Stimulated activated CD8-positive, alpha-beta memory T cell treated with anti-CD3 and anti-CD28 coated beads, Interleukin-7, amount 100 ng/mL, for 4 hours (primary cell): ENCODE measurements at places on chromosomes 3 and 15.

GRCh38 chr3:74267131-74267530 is 347.3 kb downstream of the CNTN3 start:
- no peak for DNase-seq

DNA sequence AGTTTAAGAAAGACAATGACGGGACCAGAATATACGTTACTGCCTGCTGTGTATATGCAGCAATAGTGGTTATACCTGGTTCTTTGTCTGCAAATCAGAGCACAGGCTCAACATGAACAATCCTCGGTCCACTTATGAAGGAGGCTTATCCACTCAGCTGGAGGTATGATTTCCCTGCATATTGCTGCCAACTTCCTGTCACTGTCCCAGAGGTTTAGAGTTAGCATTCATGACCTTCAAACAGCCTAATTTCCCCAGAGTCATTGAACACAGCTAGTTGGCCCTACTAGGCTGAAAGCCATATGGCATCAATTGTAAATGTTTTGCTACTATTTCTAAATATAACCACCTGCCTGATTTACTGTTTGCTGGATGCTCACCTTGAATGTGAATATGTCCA is 224.9 kb upstream of the ZNF717 start:
- DNase-seq: no peak

GRCh38 chr3:113259196-113259595 is 47.8 kb downstream of the BOC start:
- no peak for DNase-seq

DNA sequence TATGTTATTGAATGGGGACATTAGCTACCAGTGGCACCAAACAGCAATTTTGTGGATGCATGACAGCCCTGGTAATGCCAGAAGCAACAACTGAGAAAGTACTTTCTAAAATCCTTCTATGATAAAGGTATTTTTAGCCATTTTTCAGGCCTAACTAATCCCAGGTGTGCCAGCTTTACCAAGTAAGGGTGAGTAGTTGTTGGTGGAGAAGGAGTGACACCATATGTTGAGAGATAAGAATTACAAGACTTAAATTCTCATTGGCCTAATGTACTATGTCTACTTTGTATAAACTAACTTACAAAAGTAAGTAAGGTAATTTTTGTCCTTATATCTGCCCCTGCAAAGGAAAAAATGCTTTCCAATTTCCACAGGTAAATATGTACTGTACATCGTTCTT is 4.1 kb upstream of the COX17 start:
- no peak for DNase-seq

- DNase-seq: no peak
Observed at GRCh38 chr3:111285694-111286093, 214.1 kb downstream of the NECTIN3 start.

GRCh38 chr3:193297421-193297820 is 56.4 kb downstream of the PLAAT1 start:
- DNase-seq: no peak

- DNase-seq: no peak
Observed at GRCh38 chr15:90989040-90989768, 5.1 kb downstream of the PRC1 start.

DNA sequence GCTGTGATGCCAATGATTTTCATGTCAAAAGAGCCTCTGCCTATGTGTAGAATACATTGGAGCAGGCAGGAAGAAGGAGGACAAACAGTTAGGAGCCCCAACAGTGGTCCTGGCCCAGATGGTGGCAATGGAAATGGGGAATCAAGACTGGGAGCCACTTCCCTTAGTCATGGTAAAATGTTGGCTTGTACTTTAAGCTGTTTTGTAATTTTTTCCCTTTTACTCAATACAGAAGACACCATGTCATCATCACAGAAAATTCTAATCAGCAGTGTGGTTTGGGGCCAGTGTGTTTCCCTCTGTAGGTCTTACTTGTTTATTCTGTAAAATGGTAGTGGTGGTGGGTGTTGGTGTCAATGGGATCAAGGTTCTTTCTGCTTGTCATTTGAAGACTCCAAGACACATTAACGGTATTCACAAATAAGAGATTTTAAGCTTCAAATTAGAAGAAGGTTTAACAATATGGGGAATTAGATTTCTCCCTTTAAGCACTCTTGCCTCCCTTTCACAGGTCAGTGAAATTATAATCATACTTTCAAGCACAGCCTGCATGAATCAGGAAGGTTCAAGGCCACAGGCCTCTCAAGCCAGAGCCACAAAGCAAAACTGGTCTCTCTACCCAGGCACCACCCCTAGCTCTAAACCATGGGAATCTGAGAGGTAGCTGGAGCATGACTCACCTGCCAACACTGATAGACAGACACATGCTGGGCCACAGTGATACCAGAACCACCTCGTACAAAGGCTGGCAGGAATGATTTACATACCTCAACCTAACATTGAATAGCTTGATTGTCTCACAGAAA is 24.9 kb downstream of the SIAH2 start:
- DNase-seq: no peak

GRCh38 chr3:177345049-177345972 is 148.0 kb upstream of the TBL1XR1 start:
- DNase-seq: peak; percentile 54

- DNase-seq: no peak
Observed at GRCh38 chr3:183644244-183644643, 8.8 kb downstream of the KLHL24 start.

DNA sequence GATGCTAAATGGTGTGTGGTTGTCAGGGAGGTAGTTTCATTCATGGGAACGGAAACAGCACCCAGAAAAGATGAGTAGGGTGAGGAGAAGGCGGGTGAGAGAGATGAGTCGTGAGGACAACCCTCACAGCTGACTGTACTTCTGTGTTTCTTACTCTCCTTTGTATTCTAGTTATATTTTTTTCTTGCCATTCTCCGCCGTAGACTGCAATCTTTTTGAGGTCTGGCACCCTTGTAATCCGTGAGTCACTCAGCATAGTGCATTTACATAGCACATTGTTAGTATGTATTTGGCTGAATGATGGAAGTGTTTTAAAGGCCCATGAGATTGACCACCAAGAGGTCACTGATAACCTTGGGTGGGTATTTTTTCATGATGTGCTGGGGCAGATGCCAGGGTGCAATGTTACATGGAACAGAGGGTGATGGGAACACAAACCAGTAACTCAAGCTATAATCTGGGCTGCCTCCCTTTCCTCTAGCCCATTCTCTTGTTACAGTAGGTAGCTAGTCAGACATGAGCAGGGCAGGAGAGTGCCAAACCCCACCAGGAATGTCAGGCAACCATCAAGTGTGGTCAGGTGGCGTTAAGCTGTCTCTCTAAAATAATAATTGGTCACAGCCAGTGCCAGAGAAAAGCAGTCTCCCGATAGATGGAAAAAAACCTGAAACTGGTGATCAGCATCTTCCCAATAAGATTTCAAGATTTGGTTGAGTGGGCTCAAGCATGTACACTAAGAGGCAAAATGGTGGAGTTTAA is 18.8 kb upstream of the DGKG start:
- DNase-seq: no peak

GRCh38 chr15:27902680-27903385 is 196.3 kb downstream of the OCA2 start:
- no peak for DNase-seq

DNA sequence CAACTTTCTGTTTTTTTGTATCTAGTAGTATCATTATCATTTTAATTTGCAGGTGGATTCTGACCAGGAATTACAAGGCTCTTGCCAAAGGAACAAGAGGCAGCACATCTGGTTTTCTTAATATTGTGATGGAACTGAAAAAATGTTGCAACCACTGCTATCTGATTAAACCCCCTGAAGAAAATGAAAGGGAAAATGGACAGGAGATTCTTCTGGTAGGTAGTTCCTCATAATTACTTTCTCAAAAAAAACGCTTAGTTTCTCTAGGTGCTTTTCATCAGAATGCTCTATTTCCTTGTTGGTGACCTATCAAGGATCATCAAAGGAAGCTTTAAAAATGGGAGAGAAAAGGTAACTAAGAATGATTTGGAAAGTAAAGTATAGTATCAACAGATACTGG is 71.6 kb downstream of the CHD2 start:
- no peak for DNase-seq

DNA sequence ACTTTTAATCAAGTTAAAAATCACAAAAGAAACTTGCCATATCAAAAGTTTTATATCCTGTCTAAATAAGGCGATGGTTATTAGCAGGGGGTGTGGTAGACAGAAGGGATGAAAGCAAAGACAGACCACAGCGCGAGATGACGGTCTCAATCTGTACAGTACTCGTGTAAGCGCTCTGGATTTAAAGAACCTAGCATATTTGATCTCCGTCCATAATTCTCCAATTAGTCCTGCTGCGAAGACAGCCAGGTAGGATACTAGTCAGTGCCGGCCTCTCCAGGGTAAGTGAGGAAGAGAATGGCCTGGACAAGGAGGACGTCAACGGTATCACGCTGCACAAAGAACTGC is 701 bp downstream of the SGO1 start:
- no peak for DNase-seq

- no peak for DNase-seq
Observed at GRCh38 chr3:153061938-153062528, 100.0 kb upstream of the RAP2B start.

DNA sequence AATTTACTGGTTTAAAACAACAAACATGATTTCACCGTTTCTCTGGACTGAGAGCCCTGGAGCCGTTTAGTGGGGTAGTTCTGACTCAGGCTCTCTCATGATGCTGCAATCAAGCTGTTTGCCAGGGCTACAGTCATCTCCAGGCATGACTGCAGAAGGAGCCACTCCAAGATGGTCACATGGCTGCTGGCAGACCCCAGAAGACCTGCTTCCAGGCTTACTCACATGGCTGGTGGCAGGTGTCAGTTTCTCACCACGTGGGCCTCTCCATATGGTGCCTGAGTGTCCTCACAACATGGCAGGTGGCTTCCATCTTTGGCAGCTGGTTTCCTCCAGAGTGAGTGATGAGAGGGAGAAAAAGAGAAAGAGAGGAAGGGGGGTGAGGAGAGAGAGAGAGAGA is 378.3 kb upstream of the RGMA start:
- no peak for DNase-seq

DNA sequence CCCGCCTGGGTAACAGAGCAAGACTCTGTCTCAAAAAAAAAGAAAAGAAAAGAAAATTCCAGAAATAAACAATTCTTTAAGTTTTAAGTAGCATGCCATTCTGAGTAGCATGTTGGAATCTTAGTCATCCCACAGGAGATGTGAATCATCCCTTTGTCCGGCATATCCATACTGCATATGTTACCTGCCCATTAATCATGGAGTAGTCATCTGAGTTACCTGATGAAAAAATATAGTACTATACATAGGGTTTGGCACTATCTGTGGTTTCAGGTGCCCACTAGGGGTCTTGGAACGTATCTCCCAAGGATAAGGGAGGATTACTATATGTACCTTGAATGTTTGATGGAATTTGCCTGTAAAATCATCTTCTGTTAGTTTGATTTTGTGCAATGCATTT is 6.3 kb upstream of the CCR4 start:
- no peak for DNase-seq

GRCh38 chr3:46923559-46924350 is 46.2 kb downstream of the PTH1R start:
- DNase-seq: no peak

DNA sequence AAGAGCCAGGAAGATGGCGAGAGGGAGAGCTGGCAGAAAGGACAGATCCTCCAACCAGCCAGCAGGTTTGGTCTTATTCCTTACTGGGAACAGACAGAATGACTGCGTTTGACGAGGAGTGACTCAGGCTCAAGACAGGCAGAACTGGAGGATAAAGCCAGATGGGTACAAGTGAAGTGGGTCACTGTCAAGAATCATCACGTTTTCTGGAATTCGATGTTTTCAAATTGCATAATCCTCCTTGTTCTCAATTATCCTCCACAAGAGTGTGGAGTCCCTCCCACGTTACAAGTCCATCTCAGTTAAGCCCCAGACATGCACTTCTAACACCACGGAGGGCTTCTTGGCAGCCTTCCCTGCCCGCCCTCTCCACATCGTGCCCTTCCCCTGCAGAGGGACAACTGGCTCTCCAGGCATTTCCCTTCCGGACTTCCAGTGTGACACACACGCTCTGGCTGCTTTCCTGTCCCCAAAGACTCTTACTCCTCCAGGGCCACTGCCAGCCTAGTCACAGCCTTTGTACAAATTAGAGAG is 183.1 kb downstream of the CHST2 start:
- no peak for DNase-seq

DNA sequence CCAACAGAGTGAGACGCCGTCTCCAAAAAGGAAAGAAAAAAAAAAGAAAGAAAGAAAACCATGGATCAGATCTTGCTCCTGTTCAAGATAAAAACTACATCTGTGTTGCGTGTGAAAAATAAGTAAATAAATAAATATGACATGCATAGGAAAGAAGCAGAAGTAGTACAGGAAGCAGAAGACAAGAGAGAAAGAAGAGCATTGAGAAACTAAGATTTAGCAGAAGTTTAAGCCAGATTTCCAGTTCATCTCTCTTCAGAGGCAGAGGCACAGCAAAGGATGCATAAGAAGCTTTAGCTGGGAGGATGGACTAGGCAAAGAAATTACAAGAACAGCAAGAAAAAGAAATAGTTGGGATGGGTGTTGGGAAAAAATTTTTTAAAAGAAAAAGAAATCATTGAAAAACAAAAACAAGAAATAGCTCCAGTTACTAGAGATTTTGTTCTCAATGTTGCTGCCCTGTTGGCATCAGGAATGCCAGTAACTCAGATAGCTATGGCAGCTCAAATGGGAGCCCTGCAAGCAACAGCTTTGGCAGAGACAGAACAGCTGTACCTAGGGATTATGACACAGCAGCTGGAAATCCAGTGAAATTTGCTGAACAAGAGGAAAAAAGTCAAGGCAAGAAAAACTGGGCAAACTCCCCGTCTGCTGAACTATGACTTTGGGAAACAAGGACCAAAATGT is 17.3 kb downstream of the AP3S2 start:
- DNase-seq: no peak

DNA sequence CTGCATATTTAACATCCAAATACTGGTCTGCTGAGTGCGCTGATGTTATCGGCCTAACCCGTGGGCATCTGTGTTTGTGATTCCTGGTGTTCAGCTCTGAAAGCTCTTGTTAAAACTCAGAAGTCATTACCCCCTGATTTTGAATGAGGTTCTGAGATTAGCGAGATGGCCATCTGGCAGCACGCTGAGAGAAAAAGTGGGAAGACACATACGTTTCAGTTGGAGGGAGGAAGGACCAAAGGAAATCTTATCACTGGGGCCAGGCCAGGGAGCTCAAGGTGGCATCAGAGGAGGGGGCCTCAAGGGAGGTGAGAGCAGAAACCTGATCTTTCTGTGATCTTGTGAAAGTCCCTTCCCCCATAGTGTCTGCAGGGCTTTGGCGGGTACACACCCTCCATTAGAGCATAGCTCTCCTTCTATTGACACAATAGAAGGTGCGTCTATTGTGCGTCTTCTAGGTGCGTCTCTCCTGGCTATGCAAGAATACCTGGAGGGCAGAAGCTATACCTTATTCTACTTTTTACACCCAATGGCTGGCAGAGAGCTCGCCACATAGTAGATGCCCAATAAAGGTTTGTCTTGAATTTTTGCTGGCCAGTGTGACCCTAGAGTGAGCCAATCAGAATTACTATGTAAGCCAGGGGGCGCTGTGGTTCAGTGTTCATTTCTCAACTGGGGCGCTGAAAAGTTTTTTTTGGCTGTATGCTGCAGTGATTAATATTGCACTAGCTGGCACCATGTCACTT is 182.4 kb downstream of the SHQ1 start:
- peak; percentile 19 for DNase-seq
